ENCODE measurements at places on chromosomes 5 and 9. TPM values are rescaled to one million over a fixed set of nuclear protein-coding genes. Genes with fewer than 3 reads are reported as not detected.

RPP25L gene
- total RNA-seq: 28.7 TPM

PHYHD1 gene
- total RNA-seq: 4.7 TPM

NSD1 gene
- 29.7 TPM for total RNA-seq

FAM78A gene
- 0.38 TPM for total RNA-seq

SGCD gene
- 67.0 TPM for total RNA-seq

PCDHA1 gene
- total RNA-seq: not detected

FYB1 gene
- total RNA-seq: under 0.01 TPM

BAAT gene
- not detected for total RNA-seq

HMMR gene
- total RNA-seq: 13.9 TPM

MYOT gene
- total RNA-seq: not detected

C9orf50 gene
- total RNA-seq: not detected

SPINK6 gene
- not detected for total RNA-seq

IL4 gene
- not detected for total RNA-seq

NOXA1 gene
- not detected for total RNA-seq

HTR1A gene
- not detected for total RNA-seq

ORM2 gene
- not detected for total RNA-seq

IFNK gene
- total RNA-seq: not detected

NCS1 gene
- total RNA-seq: 33.0 TPM

ABLIM3 gene
- 5.6 TPM for total RNA-seq

All from GM23248 (cell line).